NCI-H1092 (cell line): ENCODE measurements at places on chromosomes 5 and 9.

DNA sequence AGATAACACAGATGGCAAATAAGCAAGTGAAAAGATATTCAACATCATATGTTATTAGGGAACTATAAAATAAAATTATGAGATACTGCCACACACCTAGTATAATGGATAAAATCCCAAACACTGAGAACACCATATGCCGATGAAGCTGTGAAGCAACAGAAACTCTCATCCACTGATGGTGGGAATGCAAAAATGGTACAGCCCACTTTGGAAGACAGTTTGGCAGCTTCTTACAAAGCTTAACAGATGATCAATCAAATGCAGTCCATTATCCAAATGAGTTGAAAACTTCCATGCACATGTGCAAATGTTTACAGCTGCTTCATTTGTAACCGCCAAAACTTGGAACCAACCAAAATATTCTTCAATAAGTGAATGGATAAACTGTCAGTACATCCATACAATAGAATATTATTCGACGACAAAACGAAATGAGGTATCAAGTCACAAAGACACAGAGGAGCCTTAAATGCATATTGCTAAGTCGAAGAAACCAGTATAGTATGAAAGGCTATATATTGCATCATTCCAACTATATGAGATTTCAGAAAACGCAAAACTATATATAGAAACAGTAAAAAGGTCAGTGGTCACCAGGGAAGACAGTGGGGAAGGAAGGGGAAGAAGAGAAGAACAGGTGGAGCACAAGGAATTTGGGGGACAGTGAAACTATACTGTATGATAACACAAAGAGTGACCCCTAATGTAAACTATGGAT, 14.9 kb downstream of the PFDN1 start:
- no peak for DNase-seq

GRCh38 chr9:133113163-133113948, 7.7 kb downstream of the RALGDS start:
- DNase-seq, result no peak

- DNase-seq, result peak; percentile 9
Measured at GRCh38 chr5:98796197-98796972, 22.9 kb downstream of the RGMB start.

DNA sequence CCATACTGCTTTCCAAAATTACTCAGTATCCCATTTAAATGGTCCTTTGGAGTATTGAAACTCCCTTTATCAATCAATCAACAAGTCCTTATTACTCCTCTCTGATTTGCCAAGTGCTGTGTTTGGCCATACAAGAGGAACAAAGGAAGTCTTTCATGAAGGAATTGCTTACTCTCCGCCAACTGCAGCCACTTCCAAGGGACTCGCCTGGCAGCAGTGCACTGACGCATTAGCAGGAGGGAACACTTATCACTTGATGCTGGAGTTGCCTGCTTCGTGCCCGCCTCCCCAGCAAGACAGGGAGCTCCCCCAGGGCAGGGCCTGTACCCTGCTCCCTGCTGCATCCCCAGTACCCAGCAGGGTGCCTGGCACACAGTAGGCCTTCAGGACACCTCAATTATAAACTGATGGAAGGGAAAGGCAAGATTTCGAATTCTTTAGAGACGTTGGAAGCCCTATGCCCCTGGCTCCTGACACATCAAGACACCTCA, 97.9 kb downstream of the CRB2 start:
- DNase-seq, result no peak

GRCh38 chr5:97420646-97421045, 237.6 kb upstream of the RIOK2 start:
- no peak for DNase-seq

DNA sequence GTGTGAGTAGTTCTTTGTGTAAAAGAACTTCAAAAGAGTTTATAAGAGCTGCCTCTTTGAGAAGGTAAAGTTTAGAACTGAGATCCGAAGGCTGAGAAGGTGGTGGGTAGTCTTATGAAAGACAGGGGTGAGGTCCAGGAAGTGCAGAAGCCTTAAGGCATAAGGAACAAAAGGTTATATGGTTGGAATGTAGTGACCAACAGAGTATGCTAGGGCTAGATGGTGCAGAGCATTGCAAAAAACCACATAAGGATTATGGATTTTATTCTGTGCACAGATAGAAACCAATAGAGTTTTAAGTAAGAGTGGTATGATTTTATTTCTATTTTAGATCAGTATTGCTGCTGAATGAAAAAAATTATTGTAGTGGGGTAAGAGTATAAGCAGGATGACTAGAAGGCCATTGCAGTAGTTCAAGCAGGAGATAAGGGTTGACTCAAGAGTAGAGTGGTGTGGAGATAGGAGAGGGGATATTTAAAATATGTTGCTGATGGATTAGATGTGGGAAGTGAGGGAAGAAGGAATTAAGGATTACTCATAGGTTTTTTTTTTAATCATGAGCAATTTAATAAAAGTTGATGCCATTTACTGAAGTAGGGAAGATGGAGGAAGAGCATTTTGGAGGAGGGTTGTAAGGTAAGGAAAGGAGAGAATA, 3.7 kb downstream of the RECK start:
- no peak for DNase-seq

DNA sequence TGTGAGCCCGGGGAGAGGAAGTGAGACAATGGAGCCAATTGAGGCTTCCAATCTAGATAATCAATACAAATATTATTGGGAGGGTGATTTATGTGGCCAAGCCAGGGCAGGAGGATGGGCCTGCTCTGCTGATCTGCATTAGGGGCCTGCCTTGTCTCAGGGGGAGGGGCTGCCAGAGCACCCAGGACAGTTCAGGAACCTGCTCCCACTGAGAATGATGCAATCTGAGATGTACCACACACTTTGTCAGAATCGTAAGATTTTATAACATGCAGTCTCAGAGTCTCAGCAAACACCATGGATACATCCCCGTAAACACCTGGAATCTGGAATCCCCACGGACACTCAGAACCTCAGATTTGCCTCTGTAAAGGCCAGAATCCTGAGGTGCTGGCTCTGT, 19.3 kb downstream of the FGF18 start:
- DNase-seq, result no peak

DNA sequence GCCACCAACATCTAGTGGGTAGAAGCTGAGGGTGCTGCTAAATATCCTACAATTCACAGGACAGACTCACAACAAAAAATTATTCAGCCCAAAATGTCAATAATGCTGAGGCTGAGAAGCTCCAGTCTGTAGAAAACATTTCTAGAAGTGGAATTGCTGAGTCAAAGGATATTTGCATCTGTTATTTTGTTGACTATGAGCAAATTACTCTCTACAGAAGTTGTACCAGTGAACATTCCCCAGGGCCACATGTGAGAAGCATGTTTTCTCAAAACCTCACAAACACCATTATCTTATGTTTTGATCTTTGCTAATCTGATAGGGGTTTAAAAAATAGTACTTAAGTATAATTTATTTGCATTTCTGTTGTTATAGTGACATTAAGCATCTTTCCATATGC, 15.4 kb downstream of the ITK start:
- no peak for DNase-seq

- DNase-seq, result no peak
Measured at GRCh38 chr5:173733021-173733420, 116.6 kb upstream of the BOD1 start.

DNA sequence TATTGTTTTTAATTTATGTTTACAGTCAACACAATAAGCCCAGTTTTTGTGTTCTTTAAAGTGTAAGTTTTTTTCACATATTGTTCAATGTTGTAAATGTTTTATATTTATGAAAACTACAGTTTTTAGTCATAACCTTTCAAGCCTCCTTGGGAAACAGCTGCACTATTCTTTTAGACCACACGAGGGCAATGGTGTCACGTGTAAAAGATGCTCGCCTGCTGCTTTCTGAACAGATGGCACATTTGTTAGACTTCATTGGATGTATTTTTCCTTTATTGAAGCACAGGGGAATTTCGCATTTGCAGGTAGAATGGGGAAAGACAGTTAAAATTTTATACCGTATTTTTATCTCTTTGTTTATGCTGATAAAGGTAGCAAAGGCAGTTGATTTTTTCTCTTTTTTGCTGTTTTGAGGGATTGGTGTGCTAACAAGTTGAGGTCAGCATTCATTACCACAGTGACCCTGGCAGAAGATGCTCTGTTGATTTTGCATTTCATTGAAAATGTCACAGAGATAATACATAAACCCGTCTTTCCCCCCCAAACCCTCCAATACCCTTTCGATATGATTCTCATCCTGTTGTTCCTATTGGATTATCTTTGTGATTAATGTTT, 59.0 kb downstream of the MAT2B start:
- DNase-seq, result peak; percentile 6
